ENCODE measurements at places on chromosomes 3 and 15. TPM values are rescaled to one million over a fixed set of nuclear protein-coding genes. Genes with fewer than 3 reads are reported as not detected.

The LMAN1L gene
- not detected for total RNA-seq

The CLRN1 gene
- not detected for total RNA-seq

The CHCHD6 gene
- 21.2 TPM for total RNA-seq

The FOXB1 gene
- total RNA-seq = not detected

The GRAMD1C gene
- total RNA-seq = 12.6 TPM

The DLEC1 gene
- total RNA-seq = not detected

The CHL1 gene
- 44.3 TPM for total RNA-seq

The P2RY1 gene
- total RNA-seq = 24.7 TPM

The IGSF11 gene
- 0.09 TPM for total RNA-seq

The GPR87 gene
- total RNA-seq = 46.0 TPM

The STAB1 gene
- total RNA-seq = 69.4 TPM

The LMCD1 gene
- total RNA-seq = 43.1 TPM

The EPHB1 gene
- 1.1 TPM for total RNA-seq

The NSUN3 gene
- 6.9 TPM for total RNA-seq

The GPR15 gene
- 2.7 TPM for total RNA-seq

The SRPRB gene
- total RNA-seq = 43.9 TPM

The ZWILCH gene
- 13.4 TPM for total RNA-seq

The UQCC5 gene
- 2.1 TPM for total RNA-seq

The CA12 gene
- total RNA-seq = 126 TPM

The CLEC3B gene
- total RNA-seq = 28.8 TPM

The RARB gene
- total RNA-seq = 9.0 TPM

The UNC13C gene
- 0.18 TPM for total RNA-seq

The GP5 gene
- 0.38 TPM for total RNA-seq

The STAC gene
- total RNA-seq = 0.15 TPM

The FES gene
- 9.0 TPM for total RNA-seq

The MON1A gene
- 13.9 TPM for total RNA-seq

The CPNE9 gene
- not detected for total RNA-seq

The EXD1 gene
- not detected for total RNA-seq

The EFCC1 gene
- total RNA-seq = 0.66 TPM

The CCDC54 gene
- total RNA-seq = not detected

The MORF4L1 gene
- total RNA-seq = 156 TPM

The RTP4 gene
- 4.2 TPM for total RNA-seq

The FSD2 gene
- not detected for total RNA-seq

The CATSPER2 gene
- 3.8 TPM for total RNA-seq

The HIGD2B gene
- not detected for total RNA-seq

The ALG1L2 gene
- not detected for total RNA-seq

The GOLGA6L7 gene
- total RNA-seq = not detected

The ACAD9 gene
- total RNA-seq = 52.7 TPM

The PDCD6IP gene
- total RNA-seq = 317 TPM

The PSTPIP1 gene
- 9.9 TPM for total RNA-seq

The CCDC32 gene
- total RNA-seq = 7.3 TPM

The SH2D7 gene
- total RNA-seq = not detected

The RPP14 gene
- total RNA-seq = 12.0 TPM

The SHC4 gene
- total RNA-seq = 0.18 TPM

The TERC gene
- 120 TPM for total RNA-seq

The CCDC39 gene
- total RNA-seq = not detected

The SPTBN5 gene
- total RNA-seq = 4.4 TPM

The RBPMS2 gene
- 1.3 TPM for total RNA-seq

The PLCL2 gene
- 0.95 TPM for total RNA-seq

The SCN11A gene
- total RNA-seq = 0.04 TPM

The SLC9A9 gene
- 18.8 TPM for total RNA-seq

The MAP1A gene
- 5.9 TPM for total RNA-seq

The CCR2 gene
- 1.8 TPM for total RNA-seq

The ZBBX gene
- total RNA-seq = not detected

The PYDC2 gene
- total RNA-seq = not detected

The CHRNA5 gene
- total RNA-seq = 0.95 TPM

The STRIT1 gene
- not detected for total RNA-seq
